ENCODE measurements at places on chromosomes 4 and X.
A peak's percentile ranks its signal among the peaks of the same experiment; 100 is the strongest.

DNA sequence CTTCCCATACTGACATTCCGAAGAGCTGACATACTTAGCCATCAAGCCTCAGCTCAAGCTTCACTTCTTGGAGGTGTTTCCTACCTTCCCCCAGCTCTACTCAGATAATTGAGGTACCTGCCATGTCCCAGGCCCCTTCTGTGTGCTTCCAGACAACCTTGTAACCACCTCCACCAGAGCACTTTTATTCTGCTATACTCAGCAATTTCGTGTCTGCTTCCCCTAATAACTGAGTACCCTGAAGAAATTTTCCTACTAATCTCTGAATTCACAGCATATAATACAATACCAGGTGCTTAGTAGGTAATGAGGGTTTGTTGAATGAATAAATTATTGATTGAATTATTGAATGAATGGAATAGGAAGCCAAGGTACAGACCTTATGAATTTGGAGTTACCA lies 605.5 kb downstream of the MID1IP1 start:
- no peak overlapping the region for H3K4me3 ChIP-seq
- DNase-seq = no peak
- H3K27me3 ChIP-seq = peaks cover 17% of the 10 kb centered on the region
- H3K4me1 ChIP-seq = no peaks in the 10 kb centered on the region
- H3K36me3 ChIP-seq = no peaks in the 10 kb centered on the region

- H3K4me3 ChIP-seq = no peak overlapping the region
- DNase-seq = no peak
- peaks cover 4% of the 10 kb centered on the region for H3K4me1 ChIP-seq
- H3K27ac ChIP-seq = no peak overlapping the region
These were observed 118.0 kb downstream of the MANBA start for GRCh38 chr4:102642631-102643298.

GRCh38 chr4:130147641-130148040 lies 1051.7 kb downstream of the C4orf33 start:
- no peak overlapping the region for H3K4me3 ChIP-seq
- no peak overlapping the region for H3K27ac ChIP-seq
- H3K27me3 ChIP-seq = no peaks in the 10 kb centered on the region

DNA sequence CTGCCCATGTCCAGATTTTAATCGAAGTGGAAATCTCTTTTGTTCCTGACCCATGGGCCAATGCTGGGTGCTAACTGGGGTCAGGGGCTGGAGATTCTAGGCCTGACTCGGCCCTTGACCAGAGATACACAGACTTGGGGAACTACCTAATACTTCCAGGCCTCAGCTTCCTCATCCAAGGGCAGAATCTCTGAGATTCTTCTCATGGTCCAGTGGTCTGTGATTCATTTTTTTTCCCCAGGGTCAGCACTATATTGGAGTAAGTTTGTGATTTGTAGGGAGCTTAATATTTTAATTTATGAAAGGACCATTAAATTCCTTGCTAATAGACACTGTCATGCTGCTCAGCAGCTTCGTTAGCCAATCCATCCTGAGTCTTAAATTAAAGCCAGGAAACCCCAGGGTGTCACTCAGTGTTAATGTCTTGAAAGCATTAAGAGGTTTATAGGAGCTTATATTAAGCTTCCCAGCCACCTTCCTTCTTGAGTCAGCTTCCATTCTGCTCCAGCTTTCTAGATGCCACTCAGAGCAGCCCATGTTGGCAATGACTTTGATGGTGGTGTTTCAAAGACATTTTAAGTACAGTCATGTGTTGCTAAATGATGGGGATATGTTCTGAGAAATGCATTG lies 27.0 kb upstream of the PROM1 start:
- no peak overlapping the region for H3K27ac ChIP-seq
- no peaks in the 10 kb centered on the region for H3K36me3 ChIP-seq
- H3K4me3 ChIP-seq = no peak overlapping the region
- H3K27me3 ChIP-seq = peaks cover 47% of the 10 kb centered on the region
- DNase-seq = no peak
- no peaks in the 10 kb centered on the region for H3K4me1 ChIP-seq

- H3K36me3 ChIP-seq = peaks cover 17% of the 10 kb centered on the region
- peak overlapping the region; percentile 95 for H3K27ac ChIP-seq
- H3K27me3 ChIP-seq = no peaks in the 10 kb centered on the region
- no peak for DNase-seq
- H3K4me3 ChIP-seq = peak overlapping the region; percentile 87
These were observed 1.2 kb upstream of the TAPT1 start for GRCh38 chr4:16227462-16227868.

DNA sequence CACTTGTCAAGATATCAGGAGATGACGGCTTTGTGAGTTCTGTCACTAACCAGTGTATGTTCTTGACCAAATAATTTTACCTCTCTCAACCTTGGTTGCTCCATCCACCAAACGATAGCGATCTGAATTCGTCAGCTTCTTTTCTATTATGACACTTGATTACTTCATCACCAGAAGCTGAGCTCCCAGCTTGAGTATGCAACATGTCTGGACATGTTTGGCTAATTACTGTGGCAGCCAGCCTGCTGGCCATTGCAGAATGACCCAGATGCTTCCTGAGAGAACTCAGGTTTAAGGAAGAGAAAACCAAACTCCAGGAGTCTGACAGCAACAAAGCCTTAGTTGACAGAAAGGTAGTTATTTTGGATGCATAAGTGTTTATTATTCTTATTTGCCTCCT lies 46.4 kb upstream of the PARM1 start:
- no peaks in the 10 kb centered on the region for H3K4me1 ChIP-seq
- peaks cover 3% of the 10 kb centered on the region for H3K27me3 ChIP-seq
- H3K27ac ChIP-seq = no peak overlapping the region
- DNase-seq = no peak
- no peaks in the 10 kb centered on the region for H3K36me3 ChIP-seq
- no peak overlapping the region for H3K4me3 ChIP-seq

GRCh38 chr4:21410372-21410771 lies 538.2 kb downstream of the KCNIP4 start:
- H3K4me3 ChIP-seq = no peak overlapping the region
- no peaks in the 10 kb centered on the region for H3K4me1 ChIP-seq
- no peak overlapping the region for H3K27ac ChIP-seq
- H3K27me3 ChIP-seq = no peaks in the 10 kb centered on the region

DNA sequence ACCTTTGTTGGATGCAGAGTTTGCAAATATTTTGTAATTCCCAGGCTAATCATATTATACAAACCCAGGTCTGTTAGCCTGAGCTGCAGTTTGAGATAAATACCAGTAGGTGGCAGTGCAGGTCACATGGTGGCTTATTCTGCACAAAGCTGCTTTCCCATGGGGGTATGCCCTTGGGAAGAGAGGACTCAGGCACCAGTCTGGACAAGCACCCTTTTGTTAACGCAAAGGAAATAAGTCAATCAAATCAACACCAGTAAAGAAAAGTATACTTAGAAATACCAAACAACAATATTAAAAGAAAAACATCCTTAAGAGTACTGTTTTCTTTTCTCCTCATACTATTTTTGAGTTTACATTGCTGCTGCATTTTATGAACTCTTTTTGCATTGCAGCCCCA lies 389.0 kb upstream of the ZFP42 start:
- no peaks in the 10 kb centered on the region for H3K4me1 ChIP-seq
- H3K36me3 ChIP-seq = no peaks in the 10 kb centered on the region
- H3K27me3 ChIP-seq = no peaks in the 10 kb centered on the region

- H3K4me3 ChIP-seq = no peak overlapping the region
- H3K4me1 ChIP-seq = peaks cover 11% of the 10 kb centered on the region
- H3K27me3 ChIP-seq = no peaks in the 10 kb centered on the region
- no peaks in the 10 kb centered on the region for H3K36me3 ChIP-seq
- H3K27ac ChIP-seq = no peak overlapping the region
- DNase-seq = no peak
These were observed 45.8 kb downstream of the HDAC8 start for GRCh38 chrX:72526534-72527508.

DNA sequence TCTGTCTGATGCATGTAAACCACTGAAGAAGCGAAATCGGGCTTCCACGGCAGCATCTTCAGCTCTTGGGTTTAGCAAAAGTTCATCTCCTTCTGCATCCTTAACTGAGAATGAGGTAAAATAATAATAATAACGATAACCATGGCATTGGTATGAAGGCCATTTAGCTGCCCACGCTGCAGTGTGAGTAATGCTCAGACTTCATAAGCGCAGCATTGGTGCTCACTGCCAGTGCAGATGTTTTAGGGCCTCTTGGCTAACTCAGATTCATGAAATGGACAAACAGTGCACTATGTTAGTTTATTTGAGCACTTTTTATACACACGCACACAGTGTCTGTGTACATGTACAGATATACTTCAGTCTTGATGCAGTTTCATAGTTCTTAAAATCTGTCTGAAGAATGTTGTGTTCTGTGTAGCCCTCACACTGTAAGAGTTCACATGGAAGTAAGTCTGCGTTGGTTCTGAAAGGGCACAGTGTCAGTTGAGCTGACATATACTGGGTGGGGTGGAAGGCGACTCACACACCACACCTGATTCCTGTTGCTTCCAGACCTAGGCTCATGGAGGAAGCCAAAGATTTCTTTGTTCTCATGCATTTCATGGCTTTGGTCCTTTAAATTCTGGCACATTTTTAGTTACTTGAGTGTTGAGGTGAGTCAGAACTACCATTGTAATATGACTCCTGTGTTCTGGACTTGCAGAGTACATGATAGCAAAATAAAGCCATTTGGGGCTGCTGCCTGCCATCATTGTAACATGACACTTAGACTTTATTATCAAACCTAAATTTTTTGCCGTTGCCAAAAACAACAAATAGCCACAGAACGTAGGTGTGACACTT lies 68.7 kb downstream of the NSD2 start:
- H3K4me3 ChIP-seq = no peak overlapping the region
- H3K36me3 ChIP-seq = peaks cover 12% of the 10 kb centered on the region
- H3K27ac ChIP-seq = no peak overlapping the region
- no peaks in the 10 kb centered on the region for H3K27me3 ChIP-seq
- DNase-seq = no peak
- H3K4me1 ChIP-seq = no peaks in the 10 kb centered on the region

DNA sequence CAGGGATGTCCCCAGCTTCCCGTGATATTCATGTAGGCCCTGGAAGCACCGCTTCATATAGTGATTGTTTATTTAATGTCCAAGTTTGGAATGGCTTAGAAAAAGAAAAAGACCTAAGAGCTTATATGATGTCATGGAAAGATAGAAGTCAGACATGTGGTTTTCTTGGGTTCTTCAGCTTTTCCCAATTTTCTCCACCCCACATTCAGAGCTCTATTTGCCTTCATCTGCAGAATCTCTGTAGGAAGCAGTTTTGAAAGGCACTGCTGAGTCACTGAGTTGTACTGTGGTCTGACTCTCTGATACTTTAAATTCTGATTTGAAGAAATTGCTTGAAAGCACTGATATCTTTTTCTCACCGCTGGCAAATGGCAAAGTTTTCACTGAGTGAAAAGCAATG lies 120.6 kb upstream of the EDNRA start:
- H3K4me1 ChIP-seq = no peaks in the 10 kb centered on the region
- H3K36me3 ChIP-seq = no peaks in the 10 kb centered on the region
- H3K4me3 ChIP-seq = no peak overlapping the region
- no peak for DNase-seq
- no peak overlapping the region for H3K27ac ChIP-seq
- no peaks in the 10 kb centered on the region for H3K27me3 ChIP-seq

DNA sequence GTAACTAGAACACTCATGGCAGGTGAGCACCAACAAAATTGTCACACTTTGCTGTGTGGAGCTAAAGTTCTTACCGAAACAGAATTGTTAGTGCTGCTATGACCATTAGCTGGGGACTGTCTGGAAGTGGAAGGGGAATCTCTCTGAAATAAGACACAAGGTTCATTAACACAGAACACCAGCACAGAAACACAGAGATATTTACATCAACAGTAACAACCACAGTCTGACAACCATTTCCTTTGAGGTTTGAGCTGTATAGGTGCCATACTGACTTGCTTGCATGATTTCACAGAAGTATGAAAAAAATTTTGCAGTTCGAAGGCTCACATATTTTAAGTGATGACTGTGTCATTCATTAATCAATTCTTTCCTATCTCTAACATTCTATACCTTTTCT lies 109.8 kb downstream of the NYX start:
- H3K4me1 ChIP-seq = peaks cover 13% of the 10 kb centered on the region
- H3K27me3 ChIP-seq = no peaks in the 10 kb centered on the region
- peaks cover 6% of the 10 kb centered on the region for H3K36me3 ChIP-seq
- DNase-seq = peak; percentile 18
- H3K27ac ChIP-seq = peak overlapping the region; percentile 83

GRCh38 chr4:168293386-168293975 lies 25.1 kb downstream of the DDX60 start:
- H3K4me3 ChIP-seq = no peak overlapping the region
- H3K36me3 ChIP-seq = peaks cover 44% of the 10 kb centered on the region
- H3K27ac ChIP-seq = no peak overlapping the region
- H3K4me1 ChIP-seq = peaks cover 3% of the 10 kb centered on the region
- H3K27me3 ChIP-seq = no peaks in the 10 kb centered on the region
- no peak for DNase-seq

GRCh38 chrX:137313627-137314026 lies 252.3 kb upstream of the ZIC3 start:
- no peak overlapping the region for H3K27ac ChIP-seq
- no peaks in the 10 kb centered on the region for H3K27me3 ChIP-seq
- H3K4me3 ChIP-seq = no peak overlapping the region
- no peak for DNase-seq
- no peaks in the 10 kb centered on the region for H3K36me3 ChIP-seq
- H3K4me1 ChIP-seq = no peaks in the 10 kb centered on the region

DNA sequence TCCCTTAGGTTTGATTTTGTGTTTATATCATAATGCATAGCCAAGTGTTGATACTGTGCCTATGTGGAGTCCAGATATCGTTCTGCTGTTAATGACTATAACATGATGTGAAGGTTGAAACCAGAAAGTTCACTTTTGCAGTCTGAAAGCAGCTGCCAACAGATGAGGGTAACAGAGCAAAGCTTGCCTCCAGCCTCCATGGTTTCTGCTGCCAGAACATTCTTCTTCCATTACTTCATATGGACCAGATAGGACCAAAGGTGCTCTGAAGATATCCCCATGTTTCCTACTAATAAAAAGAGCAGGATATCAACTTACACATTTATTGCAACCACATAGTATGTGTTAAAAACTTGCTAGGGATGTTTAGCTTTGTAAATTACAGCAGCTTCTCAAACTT lies 394.1 kb downstream of the SPRY1 start:
- H3K27ac ChIP-seq = no peak overlapping the region
- DNase-seq = no peak
- H3K4me3 ChIP-seq = no peak overlapping the region

DNA sequence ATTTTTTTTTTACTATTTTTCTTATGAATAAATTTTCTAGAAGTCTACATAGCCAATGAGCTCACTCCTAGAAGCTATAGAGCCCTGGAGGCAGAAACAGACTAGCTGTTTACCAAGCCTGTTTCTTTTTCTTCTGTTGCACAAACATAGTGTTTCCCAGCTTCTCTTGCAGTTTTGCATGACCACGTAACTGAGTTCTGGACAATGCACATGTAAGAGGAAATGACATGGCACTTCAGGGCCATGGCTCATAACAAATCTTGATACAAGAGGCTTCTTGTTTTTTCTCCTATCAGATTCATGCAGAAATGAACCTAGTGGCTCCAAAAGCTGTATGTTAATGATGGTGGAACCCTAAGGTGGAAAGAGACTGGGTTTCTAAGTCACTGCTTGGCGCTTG lies 127.4 kb downstream of the ZNF330 start:
- no peak for DNase-seq
- H3K27me3 ChIP-seq = peaks cover 11% of the 10 kb centered on the region
- peaks cover 2% of the 10 kb centered on the region for H3K36me3 ChIP-seq
- peaks cover 7% of the 10 kb centered on the region for H3K4me1 ChIP-seq
- no peak overlapping the region for H3K27ac ChIP-seq
